ENCODE measurements at places on chromosomes 2 and 18. TPM values are rescaled to one million over a fixed set of nuclear protein-coding genes. Genes with fewer than 3 reads are reported as not detected.

The SPC25 gene
- 0.99 TPM for total RNA-seq

The DQX1 gene
- not detected for total RNA-seq

The NYAP2 gene
- total RNA-seq: not detected

The TUBA3E gene
- total RNA-seq: not detected

The ANKRD30B gene
- total RNA-seq: not detected

DNA sequence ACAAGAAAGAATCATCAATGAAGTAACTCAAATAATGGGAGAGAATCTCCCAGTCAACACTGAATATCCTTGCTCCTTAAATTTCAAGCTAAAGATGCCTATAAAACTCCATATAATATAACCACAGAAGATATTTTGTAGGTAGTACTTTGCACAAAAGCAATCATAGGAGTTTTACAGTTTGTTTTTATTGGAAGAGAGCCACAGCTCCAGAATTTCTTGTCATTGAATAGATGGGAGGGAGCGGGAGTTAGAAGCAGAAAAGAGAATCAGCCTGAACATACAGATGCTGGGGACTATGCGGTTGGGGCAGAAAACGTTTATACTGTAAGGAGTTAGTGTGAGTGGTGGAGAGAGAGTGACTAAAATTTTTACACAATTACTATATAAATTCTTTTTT is 18.3 kb upstream of the SMAD4 start:
- H3K4me1 ChIP-seq: no peaks in the 10 kb centered on the region
- no peak overlapping the region for H3K27ac ChIP-seq
- no peak overlapping the region for H3K4me3 ChIP-seq
- H3K27me3 ChIP-seq: no peaks in the 10 kb centered on the region

GRCh38 chr2:158116936-158117335 is 15.3 kb downstream of the UPP2 start:
- no peaks in the 10 kb centered on the region for H3K27me3 ChIP-seq
- H3K4me3 ChIP-seq: no peak overlapping the region
- H3K36me3 ChIP-seq: no peaks in the 10 kb centered on the region
- H3K27ac ChIP-seq: no peak overlapping the region

DNA sequence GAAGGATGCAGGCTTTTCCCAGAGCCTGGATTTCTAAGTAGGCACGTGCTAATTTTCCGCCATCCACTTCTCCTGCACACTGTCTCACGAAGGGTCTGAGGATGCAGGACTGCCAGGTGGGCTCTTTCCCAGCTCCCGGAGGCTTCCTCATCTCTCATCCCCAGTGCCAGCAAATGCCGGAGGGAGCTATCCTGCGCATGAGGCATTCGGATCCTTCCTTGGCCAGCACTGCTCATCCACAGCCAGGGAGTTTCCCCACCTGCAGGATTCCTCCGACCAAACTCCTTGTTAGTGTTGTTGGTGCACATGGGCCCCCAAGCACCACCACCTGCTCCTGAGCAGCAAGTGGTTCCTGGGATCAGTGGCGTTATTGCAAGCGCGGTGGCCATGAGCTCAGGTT is 5.0 kb downstream of the CNDP1 start:
- H3K4me3 ChIP-seq: no peak overlapping the region
- DNase-seq: peak; percentile 49
- no peak overlapping the region for H3K27ac ChIP-seq
- H3K27me3 ChIP-seq: no peaks in the 10 kb centered on the region

DNA sequence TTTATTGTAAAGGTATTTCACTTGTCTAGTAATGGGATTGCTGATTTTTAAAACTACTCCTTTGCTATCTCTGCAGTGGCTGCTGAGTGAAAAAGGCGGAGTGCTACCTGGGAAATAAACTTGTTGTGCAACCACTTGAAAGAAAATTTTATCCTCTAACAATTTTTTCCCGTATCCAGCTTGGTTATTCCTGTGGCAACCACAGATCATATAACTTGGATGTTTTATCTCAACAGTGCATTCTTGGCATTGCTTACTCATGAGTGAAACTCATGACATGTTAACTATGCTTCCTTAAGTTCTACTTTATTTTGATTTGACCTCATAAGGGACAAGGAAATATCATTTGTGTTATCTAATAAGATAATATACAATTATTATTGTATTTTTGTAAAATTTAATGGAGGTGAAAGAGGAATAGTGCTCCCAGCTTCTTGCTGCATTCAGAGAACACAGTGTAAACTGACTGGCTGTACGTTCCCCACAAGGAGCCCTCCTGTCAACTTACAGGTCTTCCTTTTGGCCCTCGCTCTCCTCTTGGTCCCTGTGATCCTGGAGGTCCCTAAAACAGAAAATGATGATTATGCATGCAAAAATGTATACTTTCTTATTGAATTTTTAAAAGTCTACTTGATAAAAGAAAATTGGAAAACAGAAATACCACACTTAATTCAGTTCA is 82.7 kb downstream of the COL5A2 start:
- H3K36me3 ChIP-seq: no peaks in the 10 kb centered on the region
- no peaks in the 10 kb centered on the region for H3K4me1 ChIP-seq
- no peak overlapping the region for H3K27ac ChIP-seq
- DNase-seq: no peak
- no peak overlapping the region for H3K4me3 ChIP-seq

The CPO gene
- total RNA-seq: 0.22 TPM

- no peak overlapping the region for H3K27ac ChIP-seq
- H3K27me3 ChIP-seq: no peaks in the 10 kb centered on the region
- no peak for DNase-seq
- peaks cover 10% of the 10 kb centered on the region for H3K4me1 ChIP-seq
- no peak overlapping the region for H3K4me3 ChIP-seq
- H3K36me3 ChIP-seq: no peaks in the 10 kb centered on the region
Measured at GRCh38 chr2:31996571-31997150, 14.1 kb downstream of the MEMO1 start.

DNA sequence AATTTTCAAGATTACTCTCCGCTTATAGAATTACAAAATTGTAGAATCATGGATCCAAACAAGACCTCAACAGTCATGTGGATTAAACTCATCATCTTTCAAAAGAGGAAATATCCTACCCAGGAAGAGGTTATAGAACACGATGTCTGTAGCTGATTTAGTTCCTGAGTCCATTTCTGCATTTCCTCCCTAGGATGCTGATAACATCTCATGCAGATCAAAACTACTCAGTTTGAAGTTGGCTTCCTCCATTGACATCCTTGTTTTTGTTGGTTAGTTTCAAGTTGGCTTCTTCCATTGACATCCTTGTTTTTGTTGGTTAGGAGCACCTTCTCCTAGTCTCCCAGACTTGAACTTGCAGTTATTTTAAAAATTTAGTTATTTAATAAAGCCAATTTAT is 147.5 kb downstream of the PARD3B start:
- peaks cover 38% of the 10 kb centered on the region for H3K4me1 ChIP-seq
- H3K27ac ChIP-seq: no peak overlapping the region
- no peaks in the 10 kb centered on the region for H3K27me3 ChIP-seq
- H3K36me3 ChIP-seq: no peaks in the 10 kb centered on the region

The SESTD1 gene
- 5.8 TPM for total RNA-seq

- peaks cover 19% of the 10 kb centered on the region for H3K4me1 ChIP-seq
- peak overlapping the region; percentile 97 for H3K27ac ChIP-seq
- no peaks in the 10 kb centered on the region for H3K27me3 ChIP-seq
- no peak overlapping the region for H3K4me3 ChIP-seq
Measured at GRCh38 chr18:3120356-3120755, 99.4 kb downstream of the MYOM1 start.

GRCh38 chr18:41790687-41791086 is 164.3 kb upstream of the PIK3C3 start:
- no peaks in the 10 kb centered on the region for H3K4me1 ChIP-seq
- no peaks in the 10 kb centered on the region for H3K27me3 ChIP-seq
- no peak overlapping the region for H3K27ac ChIP-seq
- DNase-seq: no peak
- H3K36me3 ChIP-seq: no peaks in the 10 kb centered on the region
- H3K4me3 ChIP-seq: no peak overlapping the region

The B3GNT2 gene
- 10.4 TPM for total RNA-seq

GRCh38 chr2:235444101-235444597 is 49.7 kb upstream of the AGAP1 start:
- no peaks in the 10 kb centered on the region for H3K27me3 ChIP-seq
- H3K4me3 ChIP-seq: no peak overlapping the region
- H3K36me3 ChIP-seq: no peaks in the 10 kb centered on the region
- H3K4me1 ChIP-seq: no peaks in the 10 kb centered on the region
- no peak for DNase-seq

DNA sequence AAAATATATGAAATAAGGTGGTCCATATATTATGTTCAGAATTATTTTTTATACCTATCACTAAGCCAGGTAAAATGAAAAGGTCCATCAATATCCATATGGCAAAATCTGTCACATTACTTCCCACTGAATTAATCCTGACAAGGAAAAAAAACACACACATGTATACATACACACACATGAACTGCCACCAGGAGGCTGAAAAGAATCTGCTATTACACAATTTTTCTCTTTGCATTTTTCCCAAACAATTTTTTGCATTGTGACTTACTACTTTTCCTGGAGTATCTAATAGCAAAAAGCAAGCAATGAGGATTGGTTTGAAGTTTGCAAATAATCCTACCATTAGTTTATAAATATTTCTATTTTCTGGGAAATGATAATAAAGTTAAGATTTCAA is 128.2 kb upstream of the CD226 start:
- no peak overlapping the region for H3K27ac ChIP-seq
- H3K36me3 ChIP-seq: no peaks in the 10 kb centered on the region
- H3K4me1 ChIP-seq: no peaks in the 10 kb centered on the region
- no peak for DNase-seq
- H3K4me3 ChIP-seq: no peak overlapping the region

- H3K4me1 ChIP-seq: no peaks in the 10 kb centered on the region
- no peaks in the 10 kb centered on the region for H3K27me3 ChIP-seq
- H3K36me3 ChIP-seq: no peaks in the 10 kb centered on the region
- H3K4me3 ChIP-seq: no peak overlapping the region
- no peak overlapping the region for H3K27ac ChIP-seq
- DNase-seq: peak; percentile 52
Measured at GRCh38 chr2:37982147-37982582, 57.1 kb downstream of the RMDN2 start.

DNA sequence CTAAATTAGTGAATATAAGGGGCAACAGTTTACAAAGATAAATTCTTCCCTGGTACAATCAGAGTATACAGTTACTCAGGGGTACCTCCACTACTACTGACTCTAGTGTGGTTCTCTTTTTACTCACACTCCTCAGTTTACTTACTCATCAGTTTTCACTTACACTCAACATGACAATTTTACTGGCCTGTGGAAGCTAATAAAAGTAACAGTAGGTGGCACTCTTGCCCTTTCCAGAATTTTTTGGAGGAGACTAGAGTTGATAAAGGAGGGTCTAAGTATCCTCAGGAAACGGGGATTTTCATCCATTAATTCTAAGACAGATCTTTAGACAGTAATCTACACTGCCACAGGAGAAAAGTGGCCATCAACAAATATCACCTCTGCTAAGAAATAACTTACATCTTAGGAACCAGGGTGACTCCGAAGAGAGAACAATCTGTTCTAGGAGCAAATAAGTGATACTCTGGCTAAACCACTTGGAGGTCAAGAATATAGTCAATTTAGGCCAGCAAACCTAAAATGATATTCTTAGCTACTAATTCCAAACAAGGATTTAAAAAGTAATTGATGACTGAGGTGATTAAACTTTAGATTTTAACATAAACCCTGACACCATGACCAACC is 61.3 kb downstream of the ATL2 start:
- no peak overlapping the region for H3K27ac ChIP-seq
- H3K27me3 ChIP-seq: no peaks in the 10 kb centered on the region
- H3K4me1 ChIP-seq: no peaks in the 10 kb centered on the region
- H3K36me3 ChIP-seq: peaks cover 33% of the 10 kb centered on the region

- no peak for DNase-seq
- no peaks in the 10 kb centered on the region for H3K4me1 ChIP-seq
- no peak overlapping the region for H3K27ac ChIP-seq
- no peak overlapping the region for H3K4me3 ChIP-seq
Measured at GRCh38 chr18:47795434-47795814, 135.0 kb downstream of the SMAD2 start.

The DNAH7 gene
- 0.34 TPM for total RNA-seq

DNA sequence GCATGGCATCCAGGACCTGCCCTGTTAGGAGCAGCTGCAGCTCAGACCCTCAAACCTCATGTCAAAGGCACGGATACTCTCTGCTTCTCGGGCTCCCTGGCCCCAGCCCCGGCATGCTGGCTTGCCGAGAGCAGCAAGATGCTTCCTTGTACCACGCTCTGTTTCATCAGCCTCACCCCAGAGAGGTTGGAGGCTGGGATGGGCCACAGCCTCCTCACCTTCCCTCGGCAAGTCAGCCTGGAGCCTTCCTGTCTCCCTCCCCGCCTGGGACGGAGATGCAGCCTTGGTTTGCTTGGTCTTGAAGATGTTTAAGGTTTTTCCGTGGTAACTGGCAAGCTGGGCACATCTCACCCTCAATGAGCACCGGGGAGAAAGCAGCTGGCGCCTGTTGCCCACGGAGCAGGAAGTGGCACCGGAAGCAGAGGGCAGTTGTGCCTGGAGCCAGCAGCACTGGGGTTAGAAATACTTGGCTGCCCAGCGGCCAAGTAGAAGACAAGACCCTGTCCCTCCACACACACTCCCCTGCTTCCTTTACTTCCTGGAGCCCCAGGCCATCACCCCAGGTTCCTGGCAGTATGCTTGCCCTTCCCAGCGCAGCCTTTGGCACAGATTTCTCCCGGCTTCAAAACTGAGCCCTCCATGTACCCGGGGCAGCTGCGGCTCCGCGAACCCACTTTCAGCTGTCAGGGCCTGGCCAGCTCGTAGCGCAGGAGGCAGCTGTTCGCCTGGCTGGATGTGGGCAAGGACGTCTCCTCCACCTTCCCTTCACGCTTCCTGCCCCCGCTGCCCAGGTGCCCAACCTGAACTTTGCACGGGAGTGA is 17.4 kb downstream of the FBLN7 start:
- no peaks in the 10 kb centered on the region for H3K27me3 ChIP-seq
- peak; percentile 34 for DNase-seq
- no peaks in the 10 kb centered on the region for H3K36me3 ChIP-seq
- no peaks in the 10 kb centered on the region for H3K4me1 ChIP-seq

GRCh38 chr18:10822456-10822855 is 296.6 kb downstream of the NAPG start:
- H3K4me3 ChIP-seq: no peak overlapping the region
- no peaks in the 10 kb centered on the region for H3K4me1 ChIP-seq
- no peak overlapping the region for H3K27ac ChIP-seq
- no peaks in the 10 kb centered on the region for H3K27me3 ChIP-seq
- DNase-seq: no peak

GRCh38 chr2:241820625-241821384 is 11.8 kb downstream of the NEU4 start:
- H3K27me3 ChIP-seq: no peaks in the 10 kb centered on the region
- H3K27ac ChIP-seq: no peak overlapping the region
- H3K36me3 ChIP-seq: no peaks in the 10 kb centered on the region
- peak; percentile 58 for DNase-seq

GRCh38 chr18:44986933-44987332 is 306.2 kb downstream of the SETBP1 start:
- H3K36me3 ChIP-seq: no peaks in the 10 kb centered on the region
- no peak overlapping the region for H3K27ac ChIP-seq
- DNase-seq: no peak
- H3K4me3 ChIP-seq: no peak overlapping the region
- no peaks in the 10 kb centered on the region for H3K4me1 ChIP-seq
- no peaks in the 10 kb centered on the region for H3K27me3 ChIP-seq

- no peak overlapping the region for H3K4me3 ChIP-seq
- DNase-seq: no peak
- H3K27ac ChIP-seq: no peak overlapping the region
- no peaks in the 10 kb centered on the region for H3K36me3 ChIP-seq
- no peaks in the 10 kb centered on the region for H3K27me3 ChIP-seq
- H3K4me1 ChIP-seq: no peaks in the 10 kb centered on the region
Measured at GRCh38 chr2:31002537-31003150, 135.6 kb downstream of the GALNT14 start.

- H3K4me3 ChIP-seq: no peak overlapping the region
- no peak for DNase-seq
- H3K36me3 ChIP-seq: no peaks in the 10 kb centered on the region
- no peaks in the 10 kb centered on the region for H3K27me3 ChIP-seq
- no peak overlapping the region for H3K27ac ChIP-seq
Measured at GRCh38 chr2:166032361-166032760, 78.8 kb upstream of the TTC21B start.

Measured in right lobe of liver (tissue), 6 donors.